DMS53 (cell line): ENCODE measurements at places on chromosomes 2 and 18.

- no peak for DNase-seq
Observed at GRCh38 chr2:151056870-151057269, 204.8 kb downstream of the RBM43 start.

GRCh38 chr2:114642166-114642770, 199.8 kb downstream of the DPP10 start:
- DNase-seq, result no peak

GRCh38 chr18:6495536-6495935, 80.8 kb upstream of the L3MBTL4 start:
- DNase-seq, result no peak

DNA sequence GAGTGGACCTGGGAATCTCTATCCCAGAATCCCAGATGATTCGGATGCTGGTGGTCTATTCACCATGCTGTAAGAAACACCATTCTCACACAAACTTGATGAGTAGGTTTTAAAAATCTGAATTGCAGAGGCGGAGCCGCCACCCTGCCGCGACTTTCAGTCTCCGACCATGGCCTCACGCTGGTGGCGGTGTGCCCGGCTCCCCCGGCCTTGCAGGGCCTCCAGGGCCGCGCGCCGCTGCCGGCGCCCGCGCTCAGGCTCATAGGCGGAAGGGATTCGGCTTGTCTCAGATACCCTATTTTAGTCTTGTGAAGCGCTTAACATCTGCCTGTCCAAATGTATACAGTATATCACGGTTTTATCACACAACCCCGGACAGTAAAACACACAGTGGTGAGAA, 2.6 kb upstream of the PPM1B start:
- no peak for DNase-seq

DNA sequence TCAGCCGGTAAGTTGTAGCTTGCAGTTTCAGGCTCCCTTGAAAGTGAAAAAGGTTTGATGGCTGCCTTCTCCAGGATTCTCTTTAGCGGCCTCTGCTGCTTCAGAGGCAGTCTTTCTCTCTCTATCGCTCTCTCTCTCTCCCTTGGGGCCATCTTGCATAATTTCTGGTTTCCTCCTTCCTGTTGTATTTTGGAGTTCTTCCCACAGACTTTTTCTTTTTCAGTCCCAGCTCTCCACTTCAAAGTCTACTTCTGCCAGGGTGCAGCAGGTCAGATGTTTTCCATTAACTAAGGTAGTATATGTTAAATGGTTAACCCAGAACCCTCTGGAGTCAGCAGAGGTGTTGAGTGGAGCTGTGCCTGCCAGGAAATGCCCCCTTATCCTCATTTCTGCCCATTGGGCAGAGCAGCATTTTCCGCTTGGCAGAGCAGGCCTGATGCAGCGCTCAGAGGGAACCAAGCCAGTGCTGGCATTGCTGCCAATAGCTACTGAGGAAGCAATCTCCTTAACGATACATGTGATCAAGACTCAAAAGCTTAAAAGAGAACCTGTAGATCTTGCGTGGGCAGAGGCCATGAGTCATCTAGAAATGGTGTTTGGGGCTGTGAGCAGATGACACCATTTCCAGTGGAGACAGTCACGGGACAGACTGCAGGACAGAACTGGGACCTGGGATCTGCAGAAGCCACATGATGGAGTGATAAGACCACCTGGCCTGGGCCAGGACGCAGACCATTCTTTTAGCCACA, 20.8 kb downstream of the DBI start:
- no peak for DNase-seq

- DNase-seq, result no peak
Observed at GRCh38 chr2:61926531-61927477, 21.3 kb downstream of the COMMD1 start.

- no peak for DNase-seq
Observed at GRCh38 chr2:26711457-26712161, 19.1 kb downstream of the KCNK3 start.

DNA sequence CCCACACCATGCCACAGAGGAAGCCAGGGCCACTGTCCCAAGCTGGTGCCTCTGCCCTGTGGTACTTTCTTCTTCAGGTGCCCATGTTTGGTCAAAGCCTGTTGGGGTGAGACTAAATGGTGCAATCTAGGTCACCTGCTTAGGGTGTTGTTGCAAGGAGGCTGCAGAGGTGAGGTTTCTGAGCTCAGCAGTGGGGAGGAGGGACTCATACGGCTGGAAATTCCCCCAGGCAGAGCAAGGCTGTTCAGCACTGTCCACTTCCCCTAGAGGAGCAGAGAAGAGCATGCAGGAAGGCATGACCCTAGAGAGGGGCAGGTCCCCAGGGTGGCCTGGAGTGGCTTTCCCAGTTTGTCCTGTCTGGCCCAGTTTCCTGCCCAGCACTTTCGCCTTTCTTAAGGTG, 211.0 kb downstream of the HAUS1 start:
- no peak for DNase-seq

- peak; percentile 93 for DNase-seq
Observed at GRCh38 chr18:12391487-12392165, 14.6 kb upstream of the AFG3L2 start.

GRCh38 chr2:55952415-55952814, 28.8 kb upstream of the EFEMP1 start:
- DNase-seq, result no peak

DNA sequence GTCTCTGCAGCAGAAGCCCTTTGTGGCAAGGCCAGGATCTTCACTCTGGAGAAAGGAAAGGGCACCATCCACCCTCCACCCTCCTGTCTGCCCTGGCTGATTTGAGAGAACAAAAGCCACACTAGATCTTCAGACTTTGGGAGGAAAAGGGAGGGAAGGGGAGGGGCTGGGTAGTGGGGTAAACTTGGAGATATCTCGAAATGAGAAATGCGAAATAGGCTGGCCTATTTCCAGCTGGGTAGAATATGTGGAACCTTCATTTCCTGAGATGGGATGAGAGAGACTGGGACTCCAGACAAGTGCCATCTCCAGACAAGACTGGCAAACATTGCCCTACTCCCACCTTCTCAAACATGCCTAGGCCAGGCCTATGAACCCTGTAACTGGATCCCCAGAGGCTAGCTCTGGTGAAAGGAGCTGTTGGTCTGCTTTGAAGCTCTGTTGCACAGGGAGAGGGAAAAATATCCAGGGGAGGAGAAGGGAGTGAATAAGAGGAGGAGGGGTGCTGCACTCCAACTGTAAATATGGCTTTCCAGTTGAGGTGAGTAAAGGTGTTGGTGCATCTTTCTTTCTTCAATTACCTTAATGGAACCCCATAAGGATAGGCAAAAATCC, 1.7 kb downstream of the HOXD12 start:
- no peak for DNase-seq

- no peak for DNase-seq
Observed at GRCh38 chr2:150847578-150847977, 360.1 kb upstream of the RND3 start.

DNA sequence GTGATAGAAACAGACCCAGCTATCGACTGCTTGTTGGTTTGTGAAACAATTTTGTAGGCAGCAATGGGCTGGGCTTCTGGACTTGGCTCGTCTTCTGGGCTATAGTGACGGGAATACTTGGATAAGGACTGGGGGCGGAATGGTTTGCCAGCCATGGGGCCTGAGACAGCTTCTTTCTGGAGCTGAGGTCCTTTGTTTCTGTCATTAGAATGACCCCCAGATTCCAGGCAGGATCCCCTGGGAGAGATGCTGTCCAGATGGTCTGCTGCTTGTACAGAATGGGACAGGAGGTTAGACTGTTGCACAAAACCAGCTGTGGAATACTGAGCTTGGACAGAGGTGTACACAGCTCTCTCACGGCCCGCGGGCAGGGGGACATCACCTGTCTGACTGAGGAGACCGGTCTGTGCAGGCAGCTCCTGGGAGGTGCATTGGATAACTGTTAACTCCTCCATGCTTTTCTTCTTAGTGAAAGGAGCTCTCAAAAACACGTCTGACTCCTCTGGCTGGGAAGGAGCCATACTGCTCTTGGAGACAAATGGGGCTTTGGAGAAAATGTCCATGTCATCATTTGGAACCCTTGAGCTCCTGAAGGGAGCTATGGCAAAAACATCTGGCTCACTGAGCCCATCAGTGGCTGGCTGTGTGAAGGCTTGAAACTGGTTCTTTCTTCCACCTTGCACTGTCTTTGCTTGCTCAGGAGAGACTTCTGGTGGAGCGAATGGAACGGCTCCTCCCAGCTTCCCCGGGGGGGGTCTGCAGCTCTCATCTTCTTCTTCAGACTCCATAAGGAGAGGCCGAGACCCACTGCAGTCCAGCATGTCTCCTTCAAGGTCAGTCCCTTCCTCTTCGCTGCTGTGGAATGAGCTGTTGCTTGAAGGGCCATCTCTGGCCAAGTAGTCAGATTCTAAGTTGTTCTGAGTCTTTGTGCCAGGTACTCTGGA, 28.6 kb upstream of the NFU1 start:
- DNase-seq, result no peak

DNA sequence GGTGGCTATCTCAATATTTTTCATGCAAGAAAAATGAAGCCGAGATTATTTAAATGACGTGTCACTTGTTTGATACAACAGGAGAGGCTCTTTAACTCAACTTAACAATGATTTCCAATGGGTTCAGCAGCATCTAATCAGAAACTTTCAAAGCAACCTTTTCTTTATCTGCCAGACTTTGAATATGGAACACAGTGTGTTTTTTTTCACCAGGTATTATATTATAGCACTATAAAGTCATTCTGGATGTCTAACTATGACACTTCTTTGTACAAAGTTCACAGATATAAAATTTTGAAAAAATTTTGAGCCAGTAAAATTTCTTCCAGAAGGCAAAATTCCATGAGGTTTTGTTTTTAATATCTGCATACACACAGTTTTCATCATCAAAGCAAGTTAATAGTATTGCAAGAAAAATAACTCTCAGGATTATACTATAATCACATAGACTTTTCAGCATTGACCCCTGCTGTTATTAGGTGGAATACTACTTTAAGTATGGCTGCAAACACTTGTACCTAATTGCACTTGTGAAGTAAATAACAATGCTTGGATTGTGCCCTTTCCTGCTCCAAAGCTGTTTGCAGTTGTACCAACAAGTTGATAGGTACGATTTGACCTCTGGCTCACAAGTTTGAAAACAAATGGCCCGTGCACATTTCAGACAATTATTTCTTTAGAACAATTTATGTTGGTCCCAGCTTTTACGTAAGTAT, 44.0 kb upstream of the DSG1 start:
- DNase-seq, result peak; percentile 21

DNA sequence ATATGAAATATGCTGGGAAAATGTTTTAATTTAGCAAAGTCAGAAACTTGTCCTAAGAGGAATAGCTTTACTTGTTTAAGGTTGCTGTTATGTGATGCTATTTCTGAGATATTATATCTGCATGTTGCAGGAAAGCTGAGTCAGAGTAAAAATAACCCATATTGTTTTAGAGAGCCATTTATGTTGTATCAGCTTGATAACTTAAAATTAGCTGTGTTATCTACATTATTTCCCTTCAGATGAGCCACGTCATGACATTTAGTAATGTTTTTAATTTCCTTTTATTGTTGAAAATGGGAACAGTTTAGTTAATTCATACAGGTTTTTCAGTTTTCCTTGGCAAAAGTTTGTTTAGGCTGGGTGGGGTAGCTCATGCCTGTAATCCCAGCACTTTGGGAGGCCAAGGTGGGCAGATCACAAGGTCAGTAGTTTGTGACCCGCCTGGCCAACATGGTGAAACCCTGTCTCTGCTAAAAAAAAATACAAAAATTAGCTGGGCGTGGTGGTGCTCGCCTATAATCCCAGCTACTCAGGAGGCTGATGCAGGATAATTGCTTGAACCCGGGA, 55.8 kb downstream of the TTC27 start:
- no peak for DNase-seq

GRCh38 chr2:133791191-133791590, 222.9 kb upstream of the NCKAP5 start:
- DNase-seq, result no peak

DNA sequence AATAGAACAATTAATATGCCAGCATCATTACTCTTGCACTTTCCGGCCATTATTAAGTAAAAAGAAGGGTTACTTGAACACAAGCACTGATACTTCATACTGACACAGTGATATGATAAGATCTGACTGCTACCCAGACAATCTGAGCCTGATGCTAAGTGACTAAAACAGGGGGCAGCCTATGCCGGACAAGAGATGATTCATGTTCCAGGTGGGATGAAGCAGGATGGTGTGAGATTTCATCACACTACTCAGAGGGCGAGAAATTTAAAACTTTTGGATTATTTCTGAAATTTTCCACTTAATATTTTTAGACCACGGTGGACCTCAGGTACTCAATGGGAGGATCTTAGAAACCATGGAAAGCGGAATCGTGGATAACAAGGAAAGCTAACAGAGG, 61.7 kb downstream of the LIPG start:
- DNase-seq, result no peak

DNA sequence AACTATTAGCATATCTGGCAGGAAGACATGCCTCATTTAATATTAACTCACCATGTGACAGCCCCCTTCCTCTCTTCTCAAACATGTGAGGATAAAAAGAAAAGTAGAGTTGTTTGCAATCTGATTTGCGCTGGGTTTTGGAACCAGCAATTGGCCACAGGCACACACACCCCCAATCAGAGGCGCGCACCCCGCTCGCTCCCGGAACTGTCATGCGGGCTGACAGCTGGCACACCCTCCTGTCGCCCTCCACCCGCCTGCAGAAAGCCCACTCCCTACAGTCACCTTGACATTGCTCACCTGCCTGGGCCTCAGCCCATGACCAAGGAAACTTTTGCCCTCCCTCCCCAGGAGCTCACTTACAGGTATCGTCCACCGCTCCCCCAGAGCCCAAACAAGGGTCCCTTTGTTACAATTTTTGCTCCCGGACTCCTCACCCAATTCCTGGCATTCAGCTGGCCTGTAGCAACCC, 1.1 kb downstream of the COBLL1 start:
- peak; percentile 78 for DNase-seq

GRCh38 chr18:3869848-3870247, 419.9 kb downstream of the TGIF1 start:
- DNase-seq, result peak; percentile 88

DNA sequence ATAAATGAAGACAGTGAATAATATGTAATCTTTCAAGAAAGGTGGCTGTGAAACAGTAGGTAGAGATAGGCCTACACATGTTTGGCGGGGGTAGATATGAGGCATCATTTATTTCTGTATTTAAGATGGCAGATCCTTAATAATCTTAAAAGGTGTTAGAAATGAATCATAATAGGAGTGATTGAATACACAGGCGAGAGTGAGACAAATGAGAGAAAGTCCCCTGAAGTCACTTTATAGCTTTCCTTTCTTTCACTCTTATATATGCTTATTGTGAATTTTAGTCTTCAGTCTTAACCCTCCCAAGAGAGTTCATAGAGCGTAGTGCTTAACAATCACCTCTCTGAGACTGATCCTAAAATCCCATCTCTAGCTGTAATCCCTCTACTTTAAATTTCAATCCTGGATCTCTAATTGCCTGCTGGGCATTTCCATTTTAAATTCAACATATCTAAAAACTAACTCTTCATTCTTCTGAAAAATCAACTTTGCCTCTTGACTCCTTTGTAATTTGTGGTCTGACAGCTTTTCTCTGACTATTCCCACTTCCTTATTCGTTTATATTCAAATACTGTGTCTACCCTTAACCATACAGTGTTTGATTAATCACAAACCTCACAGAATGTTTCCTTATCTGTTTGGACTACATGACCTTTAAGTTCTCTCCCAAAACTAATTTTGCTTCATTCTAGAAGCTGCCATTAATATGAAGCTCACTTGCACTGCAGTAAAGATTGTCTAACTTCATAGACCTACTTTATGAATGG, 463.7 kb upstream of the FSIP2 start:
- DNase-seq, result no peak
